ENCODE measurements at places on chromosomes 1 and 21. TPM values are rescaled to one million over a fixed set of nuclear protein-coding genes. Genes with fewer than 3 reads are reported as not detected.

GRCh38 chr1:232726048-232726779 is 79.0 kb upstream of the MAP10 start:
- DNase-seq = no peak

GRCh38 chr1:116540088-116540487 is 30.7 kb downstream of the CD58 start:
- no peak for DNase-seq

DNA sequence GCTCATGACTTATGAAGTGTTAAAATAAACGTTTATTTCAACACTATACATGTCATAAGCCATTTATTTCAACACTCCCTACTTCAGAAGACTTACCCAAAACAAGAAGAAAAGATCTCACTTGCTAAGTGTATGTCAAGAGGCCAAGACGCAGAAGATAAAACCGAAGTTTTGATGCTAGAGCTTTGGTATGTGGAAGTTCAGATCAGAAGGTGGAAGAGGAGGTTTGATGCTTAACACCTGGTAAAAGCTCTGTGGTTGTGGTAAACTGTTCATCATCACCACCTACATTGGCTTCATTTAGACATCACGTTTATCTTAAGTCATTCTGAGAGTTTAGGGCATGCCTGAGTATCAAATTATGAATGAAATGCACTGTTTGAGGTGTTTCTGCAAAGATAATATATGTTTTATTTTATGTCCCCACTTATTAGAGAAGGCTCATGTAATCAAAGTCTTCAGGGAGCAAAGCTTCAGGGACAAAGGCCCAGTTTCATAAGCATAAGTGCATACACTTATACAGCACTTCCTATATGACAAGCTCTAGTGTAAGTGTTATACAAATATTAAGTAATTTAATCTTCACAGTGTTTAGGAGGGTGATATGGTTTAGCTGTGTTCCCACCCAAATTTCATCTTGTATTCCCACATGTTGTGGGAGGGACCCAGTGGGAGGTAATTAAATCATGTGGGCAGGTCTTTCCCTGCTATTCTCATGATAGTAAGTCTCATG is 533.3 kb downstream of the PTBP2 start:
- no peak for DNase-seq

- no peak for DNase-seq
Measured at GRCh38 chr1:41174170-41174569, 67.9 kb downstream of the SCMH1 start.

- DNase-seq = peak; percentile 45
Measured at GRCh38 chr21:17387030-17387617, 125.7 kb upstream of the CXADR start.

DNA sequence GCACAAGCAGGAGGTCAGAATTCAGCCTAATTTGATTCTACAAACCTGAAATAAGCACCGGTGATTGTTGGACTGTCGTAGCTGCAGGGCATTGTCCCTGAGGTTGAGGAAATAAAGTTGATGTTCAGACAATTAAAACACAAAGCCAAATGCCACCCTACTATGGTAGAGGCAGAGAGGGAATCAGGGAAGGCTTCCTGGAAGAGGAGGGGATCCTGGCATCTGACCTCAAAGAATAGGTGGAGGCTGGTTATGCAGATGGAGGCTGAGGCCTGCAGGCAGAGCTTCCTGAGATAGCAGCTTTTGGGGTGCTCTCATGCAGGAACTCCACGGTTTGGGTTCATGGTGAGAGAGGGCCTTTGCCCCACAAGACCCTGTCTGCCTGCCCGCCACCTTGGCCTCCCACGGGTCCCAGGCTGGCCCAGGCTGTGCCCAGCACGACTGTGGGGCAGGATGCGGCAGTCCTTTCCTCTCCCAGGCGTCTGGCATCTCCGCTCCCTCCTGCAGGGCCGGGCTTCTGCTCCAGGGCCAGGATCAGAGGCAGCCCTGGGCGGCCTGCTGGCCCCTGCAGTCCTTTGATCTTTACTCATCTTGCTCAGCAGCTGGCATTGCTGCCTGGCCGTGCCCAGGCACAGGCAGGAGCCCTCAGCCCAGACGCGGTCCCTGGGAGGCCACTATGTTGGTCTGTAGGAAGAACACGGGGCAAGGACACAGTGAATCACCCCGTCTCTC is 134.1 kb upstream of the VAMP3 start:
- DNase-seq = no peak

DNA sequence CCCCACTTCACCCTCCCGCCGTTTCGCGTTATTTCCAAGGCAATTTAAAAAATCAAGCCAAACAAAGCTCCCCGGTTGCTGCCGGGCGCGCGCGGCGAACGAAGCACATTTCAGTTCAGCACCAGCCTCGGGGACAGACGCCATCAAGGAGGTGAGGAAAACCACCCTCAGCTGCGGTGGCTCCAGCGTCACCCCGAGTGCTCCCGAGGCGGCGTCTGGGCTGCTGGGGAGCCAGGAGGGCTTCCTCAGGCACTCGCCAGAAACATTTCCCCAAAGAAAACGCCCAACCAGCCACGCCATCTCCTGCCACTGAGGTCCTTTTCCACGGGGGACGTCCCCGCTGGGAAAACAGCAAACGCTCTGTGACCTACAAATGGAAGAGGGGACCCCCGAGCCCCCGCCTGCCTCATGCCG is 623 bp downstream of the GNG4 start:
- no peak for DNase-seq

DNA sequence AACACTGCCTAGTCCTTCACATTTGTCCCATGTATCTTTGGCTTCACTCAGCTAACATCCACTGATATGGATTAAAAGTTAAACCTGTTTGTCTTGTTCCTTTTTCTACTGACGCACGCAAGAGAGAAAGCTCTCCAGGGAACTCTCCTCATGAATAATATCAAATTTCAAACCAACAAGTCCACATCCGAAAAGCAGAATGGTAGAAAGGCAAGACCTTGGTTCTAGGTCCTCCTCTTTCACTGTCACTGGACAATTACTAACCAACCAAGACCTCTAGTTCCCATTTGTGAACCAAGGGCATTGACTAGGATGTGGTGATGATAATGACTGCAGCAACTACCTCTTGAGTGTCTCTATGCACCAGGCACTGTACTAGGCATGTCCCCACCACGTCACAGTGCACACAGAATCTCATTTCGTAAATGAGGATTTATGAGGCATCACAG is 8.4 kb downstream of the PLPP3 start:
- DNase-seq = no peak

DNA sequence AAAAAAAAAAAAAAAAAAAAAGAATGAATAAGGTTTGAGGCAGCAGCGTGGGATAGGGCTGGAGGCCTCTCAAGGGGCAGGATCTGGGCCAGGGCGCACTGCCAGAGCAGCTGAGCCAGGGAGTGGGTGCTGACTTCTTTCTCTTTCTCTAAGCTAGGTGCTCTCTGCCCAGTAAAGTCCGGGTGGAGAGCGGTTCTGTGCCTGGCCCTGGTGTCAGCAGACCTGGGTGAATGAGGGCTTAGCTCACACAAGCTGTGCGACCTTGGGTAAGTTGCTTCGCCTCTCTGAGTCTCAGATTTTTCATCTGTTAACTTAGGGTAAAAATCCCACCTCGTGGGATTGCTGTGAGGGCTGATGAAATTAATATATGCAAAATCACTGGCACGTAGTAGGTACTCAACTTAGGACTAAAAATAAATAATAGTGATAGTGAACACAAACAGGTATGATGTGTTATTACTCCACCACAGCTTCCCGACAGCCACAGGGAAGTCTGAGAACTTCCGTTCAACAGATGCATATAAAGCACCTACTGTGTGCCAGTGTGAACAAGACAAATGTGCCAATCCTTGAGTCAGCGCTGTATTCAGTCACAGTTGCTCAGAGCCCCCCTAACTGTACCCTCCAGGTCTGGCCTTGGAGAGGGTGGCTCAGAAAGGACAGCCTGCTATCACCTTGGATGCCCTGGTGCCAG is 2.0 kb upstream of the FAM131C start:
- no peak for DNase-seq

The HOOK1 gene
- 75.0 TPM for polyA plus RNA-seq

The SPRR3 gene
- not detected for polyA plus RNA-seq

The CSF3R gene
- 2.5 TPM for polyA plus RNA-seq

The CDCA8 gene
- polyA plus RNA-seq = 16.2 TPM

The PLA2G4A gene
- polyA plus RNA-seq = 6.6 TPM

The ITLN2 gene
- not detected for polyA plus RNA-seq

The GRIK3 gene
- 3.6 TPM for polyA plus RNA-seq

The CELA3B gene
- not detected for polyA plus RNA-seq

The RGS13 gene
- not detected for polyA plus RNA-seq

Data from left renal cortex interstitium (tissue), 4 donors.